ENCODE measurements at places on chromosomes 4 and X.

DNA sequence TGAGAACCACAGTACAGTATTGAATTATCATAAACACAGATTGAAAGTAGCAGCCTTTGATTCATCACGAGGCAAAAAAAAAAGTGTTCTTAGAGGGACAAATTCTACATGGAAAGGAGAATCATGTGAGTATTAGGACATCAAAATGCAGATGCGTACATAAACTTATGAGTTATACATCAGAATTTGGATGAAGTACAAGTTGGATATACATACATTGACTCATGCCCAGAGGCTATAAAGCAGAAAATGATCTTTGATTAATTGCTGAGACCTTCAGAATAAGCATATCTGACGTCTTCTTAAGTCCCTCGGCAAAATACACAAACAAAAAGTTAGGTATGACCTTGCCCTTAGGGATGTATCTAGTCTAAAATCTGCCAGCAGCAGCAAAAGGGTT lies 206.4 kb downstream of the LDB2 start:
- DNase-seq = no peak

DNA sequence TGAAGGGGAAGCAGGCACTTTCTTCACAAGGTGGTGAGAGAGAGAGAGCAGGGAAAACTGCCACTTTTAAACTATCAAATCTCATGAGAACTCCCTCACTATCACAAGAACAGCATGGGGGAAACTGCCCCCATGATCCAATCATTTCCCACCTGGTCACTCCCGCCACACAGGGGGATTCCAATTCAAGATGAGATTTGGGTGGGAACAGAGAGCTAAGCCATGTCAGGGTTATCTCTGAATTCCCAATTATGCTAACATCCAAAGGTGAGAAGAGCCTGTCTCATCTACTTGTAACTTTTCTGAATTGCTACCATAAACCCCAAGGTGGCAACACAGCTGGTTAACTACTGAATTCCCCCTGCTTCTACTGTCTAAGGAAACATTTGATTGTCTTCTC lies 758.5 kb downstream of the ADGRL3 start:
- DNase-seq = no peak

GRCh38 chr4:120919358-120919757 lies 3.2 kb downstream of the PRDM5 start:
- no peak for DNase-seq

DNA sequence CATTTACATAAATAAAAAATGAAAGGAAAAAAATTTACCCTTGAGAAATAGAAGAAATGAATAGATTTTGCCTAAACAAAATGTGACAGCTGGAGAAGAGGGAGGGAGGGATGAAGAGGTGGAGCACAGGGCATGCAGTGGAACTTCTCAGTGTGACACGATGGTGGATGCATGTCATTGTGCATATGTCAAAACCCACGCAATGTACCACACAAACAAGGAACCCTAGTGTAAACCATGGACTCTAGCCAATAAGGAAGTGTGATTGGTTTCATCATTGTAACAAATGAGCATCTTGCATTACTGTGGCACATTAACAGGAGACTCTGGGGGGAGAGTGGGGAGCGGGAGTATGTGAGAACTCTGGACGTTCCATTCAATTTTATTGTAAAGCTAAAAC lies 58.6 kb downstream of the GATB start:
- DNase-seq = no peak
